Activated CD4-positive, alpha-beta T cell treated with anti-CD3 and anti-CD28 coated beads for 1 hour (primary cell): ENCODE measurements at places on chromosomes 16 and 17.

GRCh38 chr16:11639925-11640899, 28.0 kb upstream of the SNN start:
- no peak for DNase-seq

- no peak for DNase-seq
Measured at GRCh38 chr17:50270435-50271362, 3.6 kb upstream of the TMEM92 start.

DNA sequence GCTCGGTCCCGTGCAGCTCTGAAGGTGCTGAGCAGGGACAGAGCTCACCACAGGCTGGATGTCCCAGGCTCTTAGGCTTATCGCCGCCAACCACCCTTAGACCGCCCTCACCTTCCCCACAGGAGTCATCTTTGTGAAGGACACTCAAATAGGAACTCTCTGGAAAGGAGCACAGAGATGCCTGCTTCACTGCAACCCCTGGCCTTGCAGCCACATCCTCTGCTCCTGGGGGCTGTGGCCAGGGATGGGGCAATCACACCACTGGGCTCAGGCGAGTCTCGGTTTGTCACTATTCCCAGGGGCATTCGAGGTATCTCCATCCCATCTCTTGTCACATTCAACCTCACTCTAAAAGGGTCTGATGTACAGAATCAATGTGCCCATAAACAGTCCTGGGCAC, 10.9 kb downstream of the ZDHHC1 start:
- DNase-seq = no peak

DNA sequence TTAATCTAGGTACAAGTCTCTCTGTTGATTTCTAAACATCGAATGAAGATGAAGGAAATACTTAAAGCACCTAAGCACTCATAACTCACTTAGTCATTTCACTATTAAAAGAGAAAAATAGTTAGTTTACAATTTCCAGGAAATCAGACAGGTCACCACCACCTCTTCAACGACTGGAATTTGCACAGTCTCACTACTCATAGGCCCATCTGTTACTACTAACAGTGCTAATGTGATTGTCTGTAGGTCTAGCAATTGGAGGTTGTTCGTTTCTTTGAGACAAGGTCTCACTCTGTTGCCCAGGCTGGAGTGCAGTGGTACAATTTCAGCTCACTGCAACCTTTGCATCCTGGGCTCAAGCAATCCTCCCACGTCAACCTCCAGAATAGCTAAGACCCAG, 444.6 kb downstream of the MAF start:
- DNase-seq = no peak

- no peak for DNase-seq
Measured at GRCh38 chr17:73551759-73552158, 92.5 kb downstream of the SDK2 start.

DNA sequence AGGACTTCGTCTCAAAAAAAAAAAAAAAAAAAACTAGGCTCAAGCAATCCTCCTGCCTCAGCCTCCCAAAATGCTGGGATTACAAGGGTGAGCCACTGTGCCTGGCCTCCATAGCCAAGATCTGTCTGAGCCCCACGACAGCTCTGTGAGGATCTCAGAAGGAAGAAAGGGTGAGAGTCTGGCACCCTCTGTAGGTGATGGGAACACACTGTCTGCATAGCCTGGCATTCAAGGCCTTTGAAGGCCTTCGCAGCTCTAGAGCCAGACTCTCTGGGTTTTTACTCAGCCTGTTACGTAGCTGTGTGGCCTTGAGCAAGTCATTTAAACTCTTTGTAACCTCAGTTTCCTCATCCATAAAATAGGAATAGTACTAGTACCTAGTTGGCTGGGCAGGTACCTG, 6.3 kb upstream of the XPO6 start:
- peak; percentile 46 for DNase-seq

- DNase-seq = no peak
Measured at GRCh38 chr16:25151996-25152395, 40.5 kb downstream of the LCMT1 start.

- DNase-seq = no peak
Measured at GRCh38 chr16:56849690-56850680, 15.0 kb upstream of the SLC12A3 start.

DNA sequence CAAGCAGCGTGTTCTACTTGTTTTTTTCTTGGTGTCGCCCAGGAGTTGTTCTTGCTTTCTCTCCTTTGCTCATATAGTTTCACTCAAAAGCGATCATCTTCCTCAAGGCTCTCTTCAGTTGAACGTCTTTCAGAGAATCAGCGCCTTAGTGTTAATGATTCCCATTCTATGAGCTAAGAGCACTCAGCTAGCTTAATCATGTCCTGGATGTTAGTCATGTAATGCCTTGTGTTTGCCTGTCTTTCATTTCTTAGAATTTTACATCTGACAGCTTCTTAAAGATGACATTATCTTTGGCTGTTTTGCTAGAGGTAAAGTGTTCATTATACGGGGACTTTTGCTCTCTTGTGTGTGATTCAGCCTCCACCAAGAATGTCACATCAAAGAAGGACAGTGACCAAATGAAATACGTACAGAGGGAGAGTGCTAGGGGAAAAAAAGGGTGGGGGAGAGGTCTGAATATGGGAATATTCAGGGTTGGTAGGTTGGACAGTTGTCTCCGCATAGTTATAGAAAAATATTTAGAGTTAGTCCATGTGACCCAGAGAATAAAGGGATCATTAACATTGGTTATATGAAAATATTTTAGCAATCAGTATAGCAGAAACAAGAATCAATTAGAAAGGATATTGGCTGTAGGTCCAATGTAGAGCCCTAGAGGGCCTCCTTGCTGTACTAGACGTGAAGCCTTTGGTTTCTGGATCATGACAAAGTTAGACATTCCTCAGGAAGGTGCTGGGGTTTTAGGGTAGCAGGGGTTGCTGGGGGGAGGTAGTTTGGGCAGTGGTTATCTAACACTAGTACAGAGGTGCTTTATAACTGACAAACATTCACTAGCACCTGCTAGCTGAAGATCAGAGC, 31.9 kb upstream of the ANKFN1 start:
- no peak for DNase-seq

- DNase-seq = no peak
Measured at GRCh38 chr17:75315541-75316243, 26.5 kb upstream of the SLC25A19 start.

DNA sequence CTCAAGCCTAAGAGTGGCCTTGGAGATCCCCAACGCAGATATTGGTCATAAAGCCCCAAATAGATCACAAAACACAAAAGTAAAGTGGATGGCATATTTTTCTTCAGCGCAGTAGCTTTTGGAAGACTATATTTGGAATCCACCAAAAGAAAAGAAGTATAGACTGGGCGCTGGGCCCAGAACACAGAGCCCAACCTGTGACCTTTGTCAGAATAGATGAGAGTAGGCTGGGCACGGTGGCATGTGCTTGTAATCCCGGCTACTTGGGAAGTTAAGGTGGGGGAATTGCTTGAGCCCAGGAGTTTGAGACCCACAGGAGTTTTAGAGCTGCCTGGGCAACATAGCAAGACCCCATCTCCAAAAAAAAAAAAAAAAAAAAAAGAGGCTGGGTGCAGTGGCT, 14.6 kb downstream of the SCIMP start:
- no peak for DNase-seq

DNA sequence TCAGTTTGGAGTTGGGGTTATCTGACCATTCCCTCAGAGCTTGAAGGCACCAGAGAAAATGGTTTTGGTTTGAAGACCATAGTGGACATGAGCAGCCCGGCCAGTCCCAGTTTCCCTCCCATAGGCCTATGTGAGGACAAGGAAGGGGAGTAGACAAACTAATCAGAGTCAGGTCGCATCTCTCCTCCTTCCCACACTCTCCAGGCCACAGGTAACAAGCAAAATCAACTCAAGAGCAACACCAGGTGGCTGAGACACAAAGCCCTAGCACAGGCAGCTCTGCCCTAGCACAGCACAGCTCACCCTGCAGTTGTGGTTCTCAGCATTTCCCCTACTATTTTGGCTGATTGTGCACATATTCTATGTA, 7.2 kb downstream of the SUPT4H1 start:
- peak; percentile 52 for DNase-seq

DNA sequence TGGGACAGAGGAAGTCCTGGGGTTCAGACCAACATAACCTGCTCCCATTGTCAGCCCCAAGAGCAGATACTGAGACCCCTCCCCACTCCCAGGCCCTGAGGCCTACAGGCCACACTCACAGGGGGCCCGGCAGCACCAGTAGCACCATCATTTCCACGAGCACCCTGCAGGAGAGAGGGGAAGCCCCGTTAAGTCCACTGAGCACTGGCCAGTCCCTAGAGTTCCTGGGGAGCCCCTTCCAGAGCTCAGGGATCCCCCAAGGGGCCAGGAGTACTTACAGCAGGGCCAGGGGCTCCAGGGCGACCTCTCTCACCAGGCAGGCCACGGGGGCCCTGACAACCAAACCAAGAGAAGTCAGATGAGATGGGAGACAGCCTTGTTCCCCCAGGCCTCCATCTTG, 5.4 kb downstream of the COL1A1 start:
- DNase-seq = no peak

GRCh38 chr17:55588446-55589242, 77.4 kb upstream of the SMIM36 start:
- no peak for DNase-seq

- no peak for DNase-seq
Measured at GRCh38 chr16:72856797-72857196, 191.1 kb downstream of the ZFHX3 start.

GRCh38 chr17:48294806-48295361, 135.1 kb downstream of the SKAP1 start:
- no peak for DNase-seq

GRCh38 chr16:65660390-65660789, 538.5 kb upstream of the CDH11 start:
- DNase-seq = no peak

GRCh38 chr16:2952679-2953078, 11.4 kb upstream of the KREMEN2 start:
- no peak for DNase-seq

GRCh38 chr16:2299121-2299914, 31.4 kb upstream of the RNPS1 start:
- no peak for DNase-seq

DNA sequence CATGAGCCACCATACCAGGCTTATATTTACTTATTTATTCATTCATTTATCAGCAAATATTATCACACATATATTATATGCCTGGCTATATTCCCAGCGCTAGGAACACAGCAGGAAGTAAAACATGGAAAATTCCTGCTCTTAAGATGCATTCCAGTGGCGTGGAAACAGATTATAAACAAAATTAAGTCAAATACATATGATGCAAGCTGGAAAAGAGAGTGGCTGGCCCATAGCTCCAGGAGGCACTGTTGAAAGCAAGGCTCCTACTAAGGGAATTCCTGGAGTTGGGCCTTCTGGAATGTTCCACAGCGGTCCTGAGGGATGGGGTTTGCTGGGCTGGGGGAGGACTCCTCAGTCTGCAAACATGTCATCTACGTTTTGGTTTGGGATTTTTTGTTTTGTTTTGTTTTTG, 18.4 kb downstream of the ADCY9 start:
- DNase-seq = no peak

GRCh38 chr17:14015271-14015670, 54.0 kb upstream of the COX10 start:
- DNase-seq = no peak

- DNase-seq = no peak
Measured at GRCh38 chr17:44071772-44072171, 1.2 kb downstream of the G6PC3 start.

GRCh38 chr17:54948380-54948779, 20.1 kb downstream of the COX11 start:
- DNase-seq = no peak

- no peak for DNase-seq
Measured at GRCh38 chr17:32769846-32770245, 107.1 kb downstream of the MYO1D start.

DNA sequence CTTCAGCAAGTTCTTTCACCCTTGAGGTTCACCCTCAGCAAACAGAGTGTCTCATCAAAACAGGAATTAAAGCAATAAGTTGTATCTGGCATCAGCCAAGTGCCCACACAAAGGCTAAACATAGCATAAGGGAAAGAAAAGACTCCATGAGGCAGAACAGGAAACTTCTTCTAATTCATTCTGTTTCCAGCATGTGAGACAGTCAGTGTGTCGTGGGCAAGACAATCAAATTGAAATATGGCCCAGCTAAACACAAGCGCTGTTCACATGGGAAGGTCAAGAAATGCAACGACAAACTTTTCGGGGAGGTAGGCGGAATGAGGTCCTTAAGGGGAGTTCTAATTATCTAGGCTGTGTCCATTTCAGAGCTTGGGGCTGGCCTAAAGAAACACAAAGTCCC, 393.4 kb downstream of the HAPSTR1 start:
- no peak for DNase-seq

- DNase-seq = peak; percentile 46
Measured at GRCh38 chr17:27879987-27880608, 13.1 kb downstream of the LYRM9 start.

- no peak for DNase-seq
Measured at GRCh38 chr16:67917140-67917851, 14.4 kb downstream of the CTRL start.

DNA sequence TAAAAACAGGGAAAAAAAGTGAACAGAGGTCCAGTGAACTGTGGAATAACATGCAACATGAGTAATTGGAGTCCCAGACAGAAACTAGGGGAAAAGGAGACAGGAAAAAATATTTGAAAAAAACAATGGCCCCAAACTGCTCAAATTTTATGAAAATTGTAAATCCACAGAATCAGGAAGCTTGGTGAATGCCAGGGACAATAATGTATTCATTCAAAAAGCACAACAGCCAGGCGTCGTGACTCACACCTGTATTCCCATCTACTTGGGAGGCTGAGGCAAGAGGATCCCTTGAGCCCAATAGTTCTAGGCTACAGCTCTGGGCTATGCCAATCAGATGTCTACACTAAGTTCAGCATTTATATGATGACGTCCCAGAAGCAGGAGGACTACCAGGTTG, 23.7 kb downstream of the NCOR1 start:
- no peak for DNase-seq

DNA sequence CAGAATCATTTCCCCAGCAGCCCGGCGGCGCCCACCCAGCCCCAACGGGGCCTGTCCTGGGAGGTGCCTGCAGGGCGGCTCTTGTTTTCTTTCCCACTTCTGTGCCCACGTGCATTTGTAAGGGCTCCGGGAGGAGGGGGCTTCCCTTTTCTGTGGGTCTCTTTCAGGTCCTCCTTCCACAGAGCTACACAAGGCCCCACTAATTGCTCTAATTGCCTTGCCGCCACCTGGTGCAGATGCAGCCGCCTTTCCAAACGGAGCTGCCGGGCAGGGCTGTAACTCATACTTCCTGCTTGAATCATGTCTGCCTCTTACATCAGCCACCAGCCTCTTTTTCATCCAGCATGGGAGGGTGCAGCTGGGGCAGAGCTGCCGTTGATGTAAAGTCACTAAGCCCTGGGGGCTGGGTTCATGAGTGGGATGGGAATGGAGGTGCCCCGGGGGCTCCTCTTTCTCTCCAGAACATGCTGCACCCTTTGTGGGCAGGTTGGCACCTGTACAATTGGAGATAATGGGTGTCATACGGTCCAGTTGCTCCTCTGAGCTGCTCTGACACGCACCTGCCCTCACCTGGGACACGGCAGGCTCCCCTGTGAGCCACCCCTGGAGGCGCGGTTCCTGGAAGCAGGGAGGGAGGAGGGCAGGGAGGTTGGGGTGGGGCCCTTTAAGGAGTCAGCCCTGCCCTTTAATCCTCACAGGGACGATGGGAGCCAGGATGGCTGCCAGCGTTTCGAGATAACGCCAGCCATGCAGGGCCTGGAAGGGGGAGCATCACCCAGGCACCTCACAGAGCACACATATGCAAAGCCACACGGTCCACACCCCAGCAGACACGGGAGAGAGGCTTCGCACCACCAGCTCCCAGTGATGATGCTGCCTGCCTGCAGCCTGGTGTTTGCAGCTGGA, 41.1 kb upstream of the KLHDC4 start:
- DNase-seq = peak; percentile 42
